ENCODE measurements at places on chromosomes 2 and 18.

DNA sequence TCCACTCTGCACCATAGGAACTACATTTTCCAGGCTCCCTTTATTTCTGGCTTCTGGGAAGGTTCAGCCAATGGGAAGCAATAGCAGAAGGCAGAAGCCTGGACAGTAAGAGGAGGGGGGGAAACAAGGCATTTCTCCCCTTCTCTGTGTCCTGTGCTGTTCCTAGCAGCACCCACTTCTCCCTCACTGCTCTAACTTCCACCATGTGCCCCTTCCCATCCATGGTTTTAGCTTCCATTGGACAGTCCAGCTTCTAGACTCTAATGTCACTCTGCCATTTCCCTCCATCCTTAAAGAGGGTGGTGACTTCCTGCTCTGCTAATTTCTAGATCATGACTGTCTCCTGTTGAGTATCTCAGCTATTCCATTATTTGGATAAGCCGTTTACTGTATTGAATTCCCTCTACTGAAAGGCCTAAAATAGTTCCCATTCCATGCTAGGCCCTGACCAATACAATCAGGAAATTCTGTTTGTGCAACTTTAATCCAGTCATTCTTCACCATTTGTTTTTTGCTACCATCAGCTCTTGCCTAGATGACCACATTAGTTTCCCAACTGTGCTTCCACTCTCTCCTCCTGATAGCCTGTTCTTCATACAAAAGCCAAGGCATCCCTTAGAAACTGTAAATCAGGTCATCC lies 20.8 kb upstream of the LYPD1 start:
- no peak for DNase-seq

GRCh38 chr2:21229302-21229701 lies 105.5 kb downstream of the TDRD15 start:
- no peak for DNase-seq

DNA sequence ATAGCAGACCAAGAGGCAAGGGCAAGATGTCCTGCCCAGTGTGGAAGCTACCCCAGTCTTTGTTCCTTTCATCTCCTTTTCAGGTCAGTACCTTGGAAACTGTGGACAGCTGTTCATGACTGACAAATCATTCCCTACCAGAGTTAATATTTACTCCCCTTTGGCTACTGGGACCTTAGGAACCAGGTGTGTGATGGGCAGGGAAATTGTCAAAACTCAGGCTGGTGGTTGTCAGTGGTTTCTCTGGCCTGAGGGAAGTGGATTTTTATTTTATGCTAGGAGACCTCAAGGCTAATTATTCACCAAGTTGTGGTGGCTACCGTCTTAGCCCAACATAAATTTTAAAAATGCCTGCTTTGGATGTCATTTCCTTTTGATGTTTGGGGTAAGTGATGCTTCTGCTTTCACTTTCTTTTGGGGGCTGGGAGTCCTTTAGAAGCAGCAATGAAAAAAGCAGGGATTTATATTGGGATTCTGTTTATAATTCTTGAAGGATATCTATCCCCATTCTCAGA lies 119.3 kb downstream of the SETBP1 start:
- no peak for DNase-seq

- no peak for DNase-seq
Measured at GRCh38 chr18:59271606-59272220, 1.5 kb downstream of the RAX start.

- DNase-seq: no peak
Measured at GRCh38 chr18:55386545-55386944, 201.4 kb downstream of the TCF4 start.

DNA sequence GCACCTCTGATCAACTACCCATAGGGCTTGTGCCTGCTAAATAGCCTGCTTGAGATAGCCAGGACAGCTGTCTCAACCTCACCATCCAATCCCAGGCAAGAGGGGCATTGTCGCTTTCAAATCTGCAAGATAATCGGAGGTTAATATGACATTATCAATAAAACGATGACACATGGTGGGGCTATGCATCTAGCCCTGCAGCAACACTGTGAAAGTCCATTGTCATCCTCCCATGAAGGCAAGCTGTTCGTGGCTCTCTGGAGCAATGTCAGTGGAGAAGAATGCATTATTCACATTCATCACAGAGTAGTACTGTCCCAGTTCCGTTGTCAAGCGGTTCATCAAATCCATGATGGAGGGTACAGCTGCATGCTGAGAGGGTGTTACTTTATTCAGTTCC lies 18.9 kb upstream of the KLHL23 start:
- DNase-seq: no peak

DNA sequence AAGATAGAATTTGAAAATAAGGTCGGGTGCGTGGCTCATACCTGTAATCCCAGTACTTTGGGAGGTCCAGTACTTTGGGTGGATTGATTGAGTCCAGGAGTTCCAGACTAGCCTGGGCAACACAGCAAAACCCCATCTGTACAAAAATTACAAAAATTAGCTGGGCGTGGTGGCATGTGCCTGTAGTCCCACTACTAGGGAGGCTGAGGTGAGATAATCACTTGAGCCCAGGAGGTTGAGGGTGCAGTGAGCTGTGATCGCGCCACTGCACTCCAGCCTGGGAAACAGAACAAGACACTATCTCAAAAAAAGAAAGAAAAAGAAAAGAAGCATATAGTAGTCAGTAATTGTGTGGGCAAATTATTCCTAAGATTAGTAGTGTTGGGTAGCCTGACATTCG lies 194.2 kb upstream of the ALPP start:
- DNase-seq: no peak

- DNase-seq: no peak
Measured at GRCh38 chr2:239611222-239611795, 210.5 kb upstream of the HDAC4 start.

DNA sequence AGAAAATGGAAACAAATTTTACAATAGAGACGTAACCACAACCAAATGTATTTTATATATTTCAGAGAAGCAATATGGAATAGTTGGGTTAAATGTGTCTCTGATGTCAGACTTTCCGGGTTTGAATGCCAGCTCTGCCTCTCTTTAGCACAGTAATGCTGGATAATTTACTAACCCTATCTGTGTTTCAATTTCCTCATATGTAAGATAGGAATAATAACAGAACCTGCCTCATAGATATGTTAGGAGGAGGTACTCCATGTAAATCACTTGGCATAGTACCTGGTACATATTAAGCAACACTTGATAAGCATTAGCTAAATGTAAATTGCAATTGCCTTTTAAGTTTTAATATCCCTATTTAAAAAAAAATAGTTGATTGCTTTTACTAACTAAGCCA lies 231.3 kb upstream of the ZC3H15 start:
- no peak for DNase-seq

- DNase-seq: no peak
Measured at GRCh38 chr18:75482880-75483279, 55.4 kb upstream of the SMIM21 start.

DNA sequence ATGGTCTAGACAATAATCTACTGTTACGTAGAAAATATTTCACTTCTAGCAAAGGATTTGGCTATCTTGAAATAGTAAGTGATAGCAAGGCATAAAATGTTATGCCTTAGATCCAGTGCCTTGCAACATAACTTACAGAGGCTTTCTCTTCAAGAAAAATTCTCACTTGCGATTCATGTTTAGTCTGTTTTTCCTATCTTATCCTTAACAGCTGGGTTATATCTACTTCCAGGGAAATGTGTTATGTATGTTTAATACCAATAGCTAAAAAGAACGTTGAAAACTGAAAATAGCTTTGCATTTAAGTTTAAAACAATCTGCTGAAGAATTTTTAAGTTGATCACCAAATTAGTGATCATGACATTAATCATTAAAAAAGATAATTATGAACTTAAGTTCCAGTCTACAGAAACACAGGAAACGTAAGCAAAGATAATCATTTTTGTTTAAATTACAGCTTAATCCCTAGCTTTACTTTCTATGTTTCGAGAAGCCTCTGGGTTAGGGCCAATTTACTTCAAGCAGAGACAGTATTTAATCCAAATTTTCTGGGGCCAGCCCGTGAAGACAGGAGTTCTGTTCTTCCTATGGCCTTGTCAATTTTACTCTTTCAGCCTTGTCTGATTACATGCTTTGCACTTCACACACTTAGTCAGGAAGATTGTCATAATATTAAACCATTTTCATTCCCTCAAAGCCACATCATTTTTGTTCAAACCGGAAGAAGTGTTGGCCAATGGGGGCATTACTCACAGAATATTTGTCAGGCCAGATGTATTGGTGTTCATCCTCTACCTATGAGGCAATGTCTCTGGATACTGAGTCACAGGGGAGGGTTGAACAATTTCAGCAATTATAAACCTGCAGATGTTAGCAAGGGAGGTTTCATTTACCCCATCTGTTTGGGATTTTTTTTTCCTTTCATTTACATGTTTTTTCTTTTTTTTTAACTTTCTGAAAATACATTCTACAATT lies 1132.9 kb upstream of the ZEB2 start:
- no peak for DNase-seq

DNA sequence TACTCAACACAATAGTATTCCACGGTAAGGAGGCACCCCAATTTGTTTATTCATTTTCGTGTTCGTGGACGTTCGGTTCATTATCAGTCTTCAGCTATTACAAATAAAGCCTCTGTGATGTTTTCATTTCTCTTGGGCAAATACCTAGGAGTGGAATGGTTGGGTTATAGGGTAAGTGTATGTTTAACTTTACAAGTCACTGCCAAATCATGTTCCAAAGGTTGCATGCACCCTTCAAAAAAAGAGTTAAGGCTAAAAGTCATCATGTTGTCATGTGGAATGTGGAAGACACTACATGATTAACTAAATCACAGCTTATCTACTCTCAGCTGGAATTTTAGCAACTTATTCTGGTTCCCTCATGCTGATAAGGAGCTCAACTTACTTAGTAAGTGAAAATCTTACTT lies 15.8 kb downstream of the INO80C start:
- DNase-seq: no peak

DNA sequence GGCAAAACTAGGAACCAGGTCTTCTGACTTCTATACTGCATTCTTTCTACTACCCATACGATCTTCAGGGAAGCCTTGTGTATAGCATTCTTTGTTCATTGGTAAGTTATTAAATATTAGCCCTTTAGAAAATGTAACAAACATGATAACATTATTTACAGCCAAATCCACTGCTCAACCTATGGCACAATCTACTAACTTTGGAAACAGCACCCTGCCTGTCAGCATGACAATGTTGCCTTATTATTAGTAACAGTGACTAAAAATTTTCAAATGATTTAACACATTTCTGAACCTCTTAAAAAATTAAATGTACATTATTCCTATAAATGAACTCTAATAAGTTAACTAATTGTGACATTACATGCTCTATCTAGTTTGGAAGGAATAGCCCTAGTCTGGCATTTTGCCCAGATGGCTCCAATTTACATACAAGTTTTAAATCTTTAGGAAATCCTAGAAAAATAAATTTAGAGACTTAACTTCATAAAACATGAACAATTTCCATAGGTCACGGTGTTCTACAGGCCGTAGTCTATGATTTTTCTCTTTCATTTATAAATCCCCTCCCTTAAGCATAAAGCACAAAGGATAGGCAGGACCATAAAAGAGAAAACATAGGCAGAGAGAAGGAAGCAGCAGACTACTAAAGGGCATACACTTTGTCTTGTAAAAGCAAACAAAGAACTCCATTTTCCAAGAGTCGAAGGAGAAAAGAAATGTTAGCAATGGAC lies 33.7 kb downstream of the YES1 start:
- no peak for DNase-seq

- no peak for DNase-seq
Measured at GRCh38 chr2:23280401-23280800, 104.6 kb upstream of the KLHL29 start.

DNA sequence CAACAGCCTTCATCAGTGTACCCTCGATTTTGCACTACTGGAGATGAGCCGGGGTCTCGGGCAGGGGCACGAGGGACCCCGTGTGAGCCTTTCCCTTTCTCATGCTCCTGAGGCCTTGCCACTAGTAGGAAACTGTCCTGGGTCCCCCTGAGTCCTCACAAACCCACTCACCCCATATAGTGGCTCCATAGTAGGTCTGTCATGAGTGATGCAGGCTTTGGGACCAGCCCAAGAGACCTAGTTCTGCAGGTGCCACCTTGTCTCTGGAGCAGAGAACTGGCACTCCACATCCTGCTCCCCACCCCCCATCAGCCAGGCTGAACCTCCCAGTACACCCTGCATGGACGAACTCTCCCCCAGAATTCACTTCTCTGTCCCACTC lies 187.1 kb downstream of the SMAD7 start:
- DNase-seq: no peak

- no peak for DNase-seq
Measured at GRCh38 chr18:62288665-62289008, 36.5 kb upstream of the TNFRSF11A start.

DNA sequence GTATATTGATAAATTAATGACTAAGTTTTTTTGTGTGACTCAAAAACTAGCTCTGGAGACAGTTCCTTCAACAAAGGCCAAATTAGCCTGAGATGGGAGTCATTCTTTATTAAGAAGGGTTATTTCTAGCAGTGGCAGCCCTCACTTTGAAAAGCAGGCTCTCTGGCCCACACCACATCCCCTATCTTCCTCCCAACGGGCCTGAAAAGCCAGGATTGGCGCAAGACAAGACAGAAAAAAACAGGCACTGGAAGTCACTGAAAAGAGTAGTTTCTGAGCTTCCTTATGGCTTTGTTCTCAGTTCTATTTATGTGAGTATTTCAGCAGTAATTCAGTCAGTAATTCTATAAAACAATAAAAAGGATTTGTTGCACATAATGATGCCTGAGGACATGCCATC lies 149.0 kb downstream of the LAMA3 start:
- no peak for DNase-seq

- no peak for DNase-seq
Measured at GRCh38 chr2:237059155-237059875, 26.4 kb upstream of the COPS8 start.

DNA sequence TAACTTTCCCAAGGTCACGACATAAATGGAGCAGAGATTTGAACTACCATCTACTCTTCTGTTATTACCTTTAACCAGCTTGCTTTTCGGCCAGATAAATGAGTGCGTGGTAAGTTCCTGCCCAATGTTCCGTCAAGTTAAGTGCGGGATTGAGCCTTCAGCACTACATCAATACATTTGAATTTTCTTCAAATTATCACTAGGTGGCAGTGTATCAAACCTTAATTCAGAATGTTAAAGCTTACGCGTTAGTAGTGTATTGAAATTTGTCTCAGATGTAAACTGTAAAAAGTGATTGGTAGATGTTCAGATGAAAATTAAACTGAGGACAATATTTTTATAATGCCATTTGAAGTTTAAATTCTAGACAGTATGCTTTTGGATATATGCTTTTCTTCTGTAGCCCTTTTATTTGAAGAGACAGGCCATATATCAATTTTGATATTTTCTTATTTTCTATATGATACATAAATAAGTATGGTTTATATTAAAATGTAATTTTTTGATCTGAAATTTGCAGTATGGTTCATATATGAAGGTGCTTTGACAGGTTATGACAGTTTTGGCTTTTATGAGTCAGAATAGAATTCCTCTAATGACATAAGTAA lies 681.3 kb downstream of the ADCYAP1 start:
- no peak for DNase-seq

GRCh38 chr2:68248361-68248760 lies 4.0 kb downstream of the PPP3R1 start:
- DNase-seq: no peak

DNA sequence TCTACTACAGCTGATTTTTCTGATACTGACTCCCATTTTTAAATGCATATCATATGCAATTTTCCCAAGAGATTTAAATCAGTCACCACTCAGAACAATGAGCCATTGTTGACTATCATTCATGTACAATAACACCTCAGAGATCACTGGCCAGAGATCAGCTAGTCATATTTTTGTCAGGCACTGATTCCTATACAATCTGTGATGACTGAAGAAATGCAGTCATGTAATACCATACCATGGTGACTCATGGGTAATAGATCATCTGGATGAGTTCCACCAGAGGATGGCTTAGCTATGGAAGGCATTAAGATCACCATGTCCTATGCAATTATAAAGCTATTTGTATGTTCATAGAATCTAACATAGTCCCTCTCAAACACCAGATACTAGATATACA lies 285.7 kb upstream of the DCC start:
- DNase-seq: no peak

Data from activated CD4-positive, alpha-beta T cell treated with anti-CD3 and anti-CD28 coated beads, Interleukin-2, amount 50 U/mL, for 1 hour (primary cell).